ENCODE measurements at places on chromosomes 16 and 17.

GRCh38 chr16:48393485-48394354 lies 8.5 kb upstream of the SIAH1 start:
- no peak for DNase-seq

DNA sequence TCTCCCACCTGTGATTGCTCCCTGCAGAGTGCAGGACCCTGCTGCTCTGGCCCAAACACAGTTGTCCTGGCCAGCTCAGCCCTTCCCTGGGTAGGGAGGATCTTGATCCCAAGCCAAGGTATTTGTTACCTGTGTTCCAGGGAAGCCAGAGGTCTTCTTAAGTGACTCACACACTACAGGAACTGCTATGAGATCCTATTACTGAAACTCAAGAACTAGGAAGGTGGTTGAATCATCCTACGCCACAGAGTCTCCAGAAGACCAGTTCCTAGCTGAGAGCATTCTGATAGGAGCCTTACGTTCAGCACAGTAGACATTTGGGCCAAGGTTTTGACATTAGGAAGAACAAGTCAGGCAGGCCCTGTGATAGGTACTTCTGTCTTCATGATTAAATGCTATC lies 12.0 kb downstream of the CHST6 start:
- no peak for DNase-seq

DNA sequence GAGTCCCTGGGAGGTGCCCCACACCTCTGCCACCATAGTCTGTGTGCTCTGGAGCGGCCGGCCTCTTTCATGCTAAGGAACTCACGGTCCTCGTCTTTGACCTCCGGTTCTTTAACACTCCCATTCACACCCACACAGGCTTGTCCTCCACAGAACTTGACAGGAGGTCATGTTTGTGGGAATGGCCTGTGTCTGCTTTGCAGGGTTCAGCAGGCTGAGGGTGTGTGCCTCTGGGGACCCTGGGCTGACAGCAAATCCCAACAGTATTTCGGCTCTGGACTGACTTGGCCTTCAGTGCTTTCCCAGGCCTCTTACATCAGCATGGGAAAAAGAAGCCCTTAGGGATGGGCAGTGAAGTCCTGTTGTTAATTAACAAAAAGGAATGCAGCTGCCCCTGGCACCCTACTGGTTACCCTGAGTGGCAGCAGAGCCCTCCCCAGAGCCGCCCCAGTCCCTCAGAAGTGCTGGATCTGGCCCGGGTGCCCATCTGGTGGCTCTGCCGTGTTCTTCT lies 35.4 kb upstream of the ADORA2B start:
- DNase-seq = no peak

DNA sequence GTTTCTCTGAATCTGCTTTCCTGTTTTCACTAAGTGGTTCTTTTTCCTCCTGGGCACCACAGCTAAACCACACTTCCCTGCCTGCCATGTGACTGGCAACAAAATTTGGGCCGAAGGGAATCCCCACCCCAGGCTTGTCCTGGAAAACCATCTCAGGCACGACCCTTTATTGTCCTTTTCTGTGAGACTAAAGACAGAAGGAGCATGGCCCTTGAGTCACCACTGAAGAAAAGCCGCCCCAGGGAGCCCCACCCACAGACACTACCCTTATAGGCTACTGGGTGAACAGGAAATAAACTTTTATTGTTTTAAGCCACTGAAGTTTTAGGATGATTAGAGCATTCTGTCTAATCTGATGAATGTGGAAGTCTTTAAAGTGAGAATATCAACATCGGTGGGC lies 88.6 kb upstream of the BRD7 start:
- no peak for DNase-seq

- DNase-seq = no peak
Observed at GRCh38 chr16:997440-998051, 16.0 kb downstream of the SOX8 start.

- no peak for DNase-seq
Observed at GRCh38 chr17:73888862-73889261, 244.6 kb upstream of the SDK2 start.

GRCh38 chr16:49886554-49887094 lies 30.7 kb upstream of the ZNF423 start:
- no peak for DNase-seq

DNA sequence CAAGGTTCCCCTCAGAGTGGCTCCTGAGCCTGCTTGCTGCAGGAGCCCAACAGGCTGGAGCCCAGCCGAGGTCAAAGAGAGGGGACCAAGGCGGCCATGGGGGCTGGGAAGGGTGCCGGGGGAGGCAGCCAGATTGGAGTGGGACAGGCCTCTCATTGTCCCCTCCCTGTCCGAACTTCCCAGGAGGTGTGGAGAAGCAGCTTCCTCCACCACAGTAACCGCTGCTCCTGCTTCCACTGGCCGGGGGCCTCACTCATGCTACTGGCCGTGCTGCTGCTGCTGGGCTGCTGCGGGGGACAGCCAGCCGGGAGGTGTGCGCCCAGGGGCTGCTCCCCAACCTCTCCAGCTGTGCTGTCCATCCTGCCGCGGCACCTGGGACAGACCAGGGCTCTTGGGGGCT lies 29.3 kb downstream of the TMEM94 start:
- no peak for DNase-seq

- DNase-seq = no peak
Observed at GRCh38 chr16:27258241-27258734, 10.3 kb downstream of the NSMCE1 start.

- no peak for DNase-seq
Observed at GRCh38 chr16:69568676-69569075, 2.9 kb downstream of the NFAT5 start.

- no peak for DNase-seq
Observed at GRCh38 chr17:75570772-75571171, 16.8 kb upstream of the MYO15B start.

- DNase-seq = peak; percentile 45
Observed at GRCh38 chr16:19119564-19119963, 5.8 kb downstream of the ITPRIPL2 start.

DNA sequence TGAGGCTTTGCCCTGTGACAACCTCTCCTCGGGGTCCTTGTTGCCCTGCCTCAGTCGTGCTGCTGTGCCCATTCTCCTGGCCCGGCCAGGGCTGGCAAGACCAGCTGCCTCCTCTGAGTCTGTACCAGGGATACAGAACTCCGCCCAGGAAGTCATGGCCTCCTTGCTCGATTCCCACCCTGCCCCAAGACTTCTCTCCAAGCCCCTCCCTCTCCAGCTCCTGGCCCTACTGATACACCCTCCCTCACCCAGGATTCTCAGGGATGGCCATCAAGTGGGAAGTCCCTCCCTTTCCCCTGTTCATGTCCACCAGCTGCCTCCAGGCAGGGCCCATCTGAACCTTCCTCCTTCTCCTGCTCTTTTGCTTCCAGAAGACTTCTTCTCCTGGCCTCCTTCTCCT lies 11.2 kb upstream of the TMEM208 start:
- no peak for DNase-seq

DNA sequence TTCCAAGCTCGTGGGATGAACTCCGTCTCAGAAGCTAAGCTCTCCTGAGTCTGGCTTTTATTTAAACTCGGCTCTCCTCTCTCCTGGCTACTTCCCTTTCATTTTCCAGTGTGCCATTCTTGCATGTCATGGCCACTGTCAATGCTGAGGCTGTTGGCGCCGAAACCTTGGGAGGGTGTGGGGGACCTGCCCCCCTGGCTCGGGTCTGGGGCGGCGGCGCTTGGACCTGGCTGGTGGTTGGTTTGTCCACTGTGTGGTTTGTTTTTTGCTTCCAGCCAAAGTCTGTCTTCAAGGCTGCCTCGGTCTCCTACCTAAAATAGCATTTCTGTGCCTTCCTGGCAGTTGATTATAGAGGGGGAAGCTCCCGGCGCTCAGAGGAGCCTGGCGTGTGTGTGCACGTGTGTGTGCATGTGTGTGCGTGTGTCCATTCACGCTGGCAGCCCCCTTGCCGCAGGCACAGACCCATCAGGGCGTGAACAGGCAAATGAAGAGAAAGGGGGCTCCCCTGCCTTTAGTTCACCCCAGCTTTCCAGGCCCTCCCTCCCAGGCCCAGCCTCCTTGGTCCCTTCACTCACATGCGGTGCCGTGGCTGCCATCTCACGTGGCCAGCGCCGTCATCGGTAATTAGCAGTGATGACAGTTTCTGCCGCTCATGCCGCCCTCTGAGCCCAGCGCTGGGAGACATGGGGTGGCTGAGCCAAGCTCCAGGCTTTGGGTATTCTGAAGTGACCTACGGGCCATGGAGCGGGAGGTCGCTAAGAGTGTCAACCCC lies 179.9 kb downstream of the SEC14L1 start:
- peak; percentile 27 for DNase-seq

DNA sequence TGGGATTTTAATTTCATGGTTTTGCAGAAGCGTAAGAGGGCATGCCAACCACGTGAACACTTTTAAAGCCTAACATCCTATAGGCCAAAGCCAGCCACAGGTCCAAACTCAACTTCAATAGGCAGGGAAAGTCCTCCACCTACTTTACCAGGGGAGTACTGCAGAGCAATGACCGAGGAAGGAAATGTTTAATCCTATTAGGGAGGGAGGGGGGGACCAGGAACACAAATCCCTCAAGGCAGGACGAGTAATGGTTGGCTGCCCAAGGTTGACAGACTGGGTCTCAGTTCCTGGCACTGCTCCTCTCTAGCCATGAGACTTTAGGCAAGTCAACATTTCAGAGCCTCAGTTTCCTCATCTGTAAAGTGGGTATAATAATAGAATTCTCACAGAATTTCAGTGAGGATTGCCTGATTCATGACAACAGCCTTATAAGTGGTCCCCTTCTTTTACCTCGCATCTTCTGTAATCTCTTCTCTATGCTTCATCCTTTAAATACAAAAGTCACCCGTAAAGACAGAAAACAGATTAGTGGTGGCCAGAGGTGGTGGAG lies 315.8 kb downstream of the HAPSTR1 start:
- DNase-seq = no peak

DNA sequence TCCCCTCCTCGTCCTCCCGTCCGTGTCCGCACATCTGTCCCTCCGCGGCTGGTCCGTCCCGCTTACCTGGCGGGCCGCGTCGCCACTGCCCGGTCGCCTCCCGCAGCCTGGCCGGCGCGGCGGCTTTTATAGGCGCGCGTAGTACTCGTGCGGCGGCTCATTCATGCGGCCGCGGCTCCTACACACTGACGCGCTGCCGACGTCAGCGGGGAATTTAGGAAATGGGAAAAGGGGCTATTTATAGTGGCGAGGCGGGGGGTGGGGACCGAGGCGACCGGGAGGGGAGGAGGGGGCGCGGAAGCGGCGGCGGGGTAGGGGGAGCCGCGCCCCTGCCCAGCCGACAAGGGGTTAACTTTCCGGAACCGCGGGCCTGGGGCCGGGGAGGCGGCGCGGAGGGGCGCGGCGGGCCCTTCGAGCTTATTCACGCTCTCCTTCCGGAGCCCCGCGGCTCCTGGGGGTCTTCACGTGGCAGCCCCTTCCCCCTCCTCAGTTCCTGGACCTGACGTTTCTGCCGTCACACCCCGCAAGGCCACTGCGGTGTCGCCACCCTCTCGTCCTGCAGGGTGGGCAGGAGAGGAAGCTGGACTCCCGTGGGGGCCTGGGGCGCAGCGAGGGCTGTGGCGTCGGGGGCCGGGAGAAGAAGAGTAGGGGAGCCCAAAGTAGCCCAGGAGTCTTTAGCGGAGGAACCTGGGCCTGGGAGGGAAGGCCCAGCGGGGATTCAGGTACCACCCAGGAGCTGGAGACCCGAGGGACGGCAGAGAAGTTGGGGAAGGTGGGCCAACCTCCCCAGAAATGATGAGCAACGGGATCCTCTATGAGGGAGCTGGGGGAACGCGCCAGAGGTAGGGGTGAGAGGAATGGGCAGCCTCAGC lies 3.6 kb upstream of the HIC1 start:
- DNase-seq = peak; percentile 39

- DNase-seq = no peak
Observed at GRCh38 chr17:81376946-81377714, 18.1 kb upstream of the BAHCC1 start.

DNA sequence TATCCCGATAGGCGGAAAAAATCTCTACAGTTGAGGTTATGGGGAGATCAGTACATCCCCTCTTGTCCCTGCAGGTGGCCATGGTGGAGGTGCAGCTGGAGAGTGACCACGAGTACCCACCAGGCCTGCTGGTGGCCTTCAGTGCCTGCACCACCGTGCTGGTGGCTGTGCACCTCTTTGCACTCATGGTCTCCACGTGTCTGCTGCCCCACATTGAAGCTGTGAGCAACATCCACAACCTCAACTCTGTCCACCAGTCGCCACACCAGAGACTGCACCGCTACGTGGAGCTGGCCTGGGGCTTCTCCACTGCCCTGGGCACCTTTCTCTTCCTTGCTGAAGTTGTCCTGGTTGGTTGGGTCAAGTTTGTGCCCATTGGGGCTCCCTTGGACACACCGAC lies 4.2 kb downstream of the ORAI3 start:
- DNase-seq = no peak

- DNase-seq = no peak
Observed at GRCh38 chr16:54356391-54356790, 69.8 kb upstream of the IRX3 start.

DNA sequence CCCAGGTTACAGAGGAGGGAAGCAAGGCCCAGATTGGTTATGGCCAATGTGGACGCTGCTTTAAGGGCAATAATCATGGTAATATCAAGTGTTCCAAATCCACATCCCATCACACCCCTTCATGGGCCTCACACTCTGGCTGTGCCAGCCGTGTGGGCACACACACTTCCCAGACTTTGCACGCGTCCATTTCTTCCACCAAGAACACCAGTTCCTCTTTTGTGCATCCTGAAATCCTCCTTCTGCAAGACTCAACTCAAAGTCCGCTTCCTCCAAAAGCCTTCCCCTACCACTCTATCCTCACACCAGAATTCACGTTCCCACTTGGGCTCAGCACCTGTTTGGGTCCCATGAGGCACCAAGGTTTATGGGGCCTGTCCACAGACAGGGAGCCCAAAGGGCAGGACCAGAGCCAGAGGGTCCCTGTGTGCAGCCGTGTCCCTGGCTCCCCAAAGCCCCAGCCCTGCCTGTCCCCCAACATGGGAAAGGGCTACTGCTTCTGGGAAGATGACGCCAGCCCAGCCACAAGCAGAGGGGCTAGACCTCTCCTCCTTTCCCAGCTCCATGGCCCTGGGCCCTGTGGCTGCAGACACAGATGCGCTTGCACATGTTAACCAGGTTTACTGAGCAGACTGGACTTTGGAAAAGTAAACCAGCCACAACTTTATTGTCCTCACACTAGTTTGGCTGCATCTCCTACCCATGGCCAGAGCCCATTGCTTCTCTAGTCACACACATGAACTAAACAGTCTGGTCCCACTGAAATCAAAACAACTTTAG lies 20.3 kb downstream of the SPNS3 start:
- no peak for DNase-seq

GRCh38 chr17:48637323-48638260 lies 11.4 kb upstream of the HOXB9 start:
- no peak for DNase-seq

- DNase-seq = no peak
Observed at GRCh38 chr16:13471036-13471435, 448.9 kb upstream of the ERCC4 start.

GRCh38 chr17:6126768-6127167 lies 56.6 kb downstream of the WSCD1 start:
- DNase-seq = no peak

GRCh38 chr17:41801374-41802271 lies 10.1 kb downstream of the P3H4 start:
- DNase-seq = peak; percentile 79

DNA sequence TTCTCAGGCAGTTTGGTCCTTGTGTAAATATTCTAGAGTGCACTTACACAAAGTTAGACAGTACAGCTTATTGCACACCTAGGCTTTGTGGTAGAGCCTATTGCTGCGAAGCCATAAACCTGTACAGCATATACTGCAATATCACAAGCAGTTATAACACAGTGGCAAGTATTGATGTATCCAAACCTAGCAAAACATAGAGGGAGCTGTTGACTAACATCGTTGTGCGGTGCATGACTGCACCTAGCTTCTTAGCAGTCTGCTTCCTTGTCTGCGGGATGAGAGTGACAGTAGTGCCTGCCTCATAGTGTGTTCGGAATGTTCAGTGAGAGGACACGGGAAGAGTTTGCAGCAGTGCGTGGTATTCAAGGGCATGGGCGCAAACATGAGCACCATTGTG lies 78.9 kb downstream of the MPRIP start:
- no peak for DNase-seq

Data from erythroblast (primary cell).